T-helper 2 cell treated with Interferon-gamma antibody and Interleukin-4, amounts not matched to agents 5 μg/mL and 100 μg/mL, for 36 hours (primary cell): ENCODE measurements at places on chromosomes 1 and 21.

GRCh38 chr1:63632110-63632509 lies 38.9 kb downstream of the PGM1 start:
- peaks cover 18% of the 10 kb centered on the region for H3K4me1 ChIP-seq
- H3K27me3 ChIP-seq: no peaks in the 10 kb centered on the region
- peaks cover 44% of the 10 kb centered on the region for H3K36me3 ChIP-seq

DNA sequence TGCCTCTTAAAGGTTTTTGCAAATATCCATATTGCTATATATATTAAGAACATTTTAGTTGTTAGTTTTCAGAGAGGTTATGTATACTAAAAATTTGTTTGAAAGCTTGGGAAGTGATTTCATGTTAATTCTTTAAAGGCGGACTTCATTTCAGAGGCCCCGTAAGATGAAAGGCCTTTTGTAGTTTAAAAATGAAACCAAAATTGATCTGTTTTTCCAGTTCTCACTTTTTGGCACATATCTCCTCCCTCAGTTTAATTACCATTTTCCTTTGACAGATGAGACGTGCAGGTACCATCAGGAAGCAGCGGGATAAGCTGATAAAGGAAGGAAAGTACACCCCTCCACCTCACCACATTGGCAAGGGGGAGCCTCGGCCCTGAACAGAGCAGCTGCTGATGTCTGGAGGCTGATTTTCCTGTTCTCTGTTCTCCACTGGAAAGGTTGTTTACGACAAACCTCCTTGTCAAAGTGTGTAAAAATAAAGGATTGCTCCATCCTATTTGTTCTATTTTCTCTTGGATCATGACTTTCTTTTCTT lies 8.0 kb downstream of the NDUFS5 start:
- H3K4me1 ChIP-seq: peaks cover 28% of the 10 kb centered on the region
- peak overlapping the region; percentile 98 for H3K27ac ChIP-seq

DNA sequence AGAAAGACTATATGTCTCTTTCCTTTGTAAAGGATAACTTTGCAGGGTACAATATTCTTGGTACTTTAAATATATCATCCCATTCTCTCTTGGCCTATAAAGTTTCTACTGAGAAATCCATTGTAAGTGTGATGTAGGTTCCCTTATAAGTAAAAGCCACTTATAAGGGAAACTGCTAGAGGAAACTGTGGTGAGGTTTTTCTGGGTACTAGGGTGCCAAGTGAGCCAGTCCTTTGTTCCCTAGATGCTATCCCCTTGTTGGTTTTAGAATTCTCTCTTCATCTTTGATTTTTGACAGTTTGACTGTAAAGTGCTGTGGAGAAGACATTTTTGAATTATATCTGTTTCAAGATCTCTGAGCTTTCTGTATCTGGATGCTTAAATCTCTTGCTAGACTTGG lies 108.9 kb upstream of the NEK7 start:
- peak overlapping the region; percentile 54 for H3K4me3 ChIP-seq
- DNase-seq: peak; percentile 10
- peaks cover 3% of the 10 kb centered on the region for H3K27me3 ChIP-seq
- peak overlapping the region; percentile 74 for H3K27ac ChIP-seq

DNA sequence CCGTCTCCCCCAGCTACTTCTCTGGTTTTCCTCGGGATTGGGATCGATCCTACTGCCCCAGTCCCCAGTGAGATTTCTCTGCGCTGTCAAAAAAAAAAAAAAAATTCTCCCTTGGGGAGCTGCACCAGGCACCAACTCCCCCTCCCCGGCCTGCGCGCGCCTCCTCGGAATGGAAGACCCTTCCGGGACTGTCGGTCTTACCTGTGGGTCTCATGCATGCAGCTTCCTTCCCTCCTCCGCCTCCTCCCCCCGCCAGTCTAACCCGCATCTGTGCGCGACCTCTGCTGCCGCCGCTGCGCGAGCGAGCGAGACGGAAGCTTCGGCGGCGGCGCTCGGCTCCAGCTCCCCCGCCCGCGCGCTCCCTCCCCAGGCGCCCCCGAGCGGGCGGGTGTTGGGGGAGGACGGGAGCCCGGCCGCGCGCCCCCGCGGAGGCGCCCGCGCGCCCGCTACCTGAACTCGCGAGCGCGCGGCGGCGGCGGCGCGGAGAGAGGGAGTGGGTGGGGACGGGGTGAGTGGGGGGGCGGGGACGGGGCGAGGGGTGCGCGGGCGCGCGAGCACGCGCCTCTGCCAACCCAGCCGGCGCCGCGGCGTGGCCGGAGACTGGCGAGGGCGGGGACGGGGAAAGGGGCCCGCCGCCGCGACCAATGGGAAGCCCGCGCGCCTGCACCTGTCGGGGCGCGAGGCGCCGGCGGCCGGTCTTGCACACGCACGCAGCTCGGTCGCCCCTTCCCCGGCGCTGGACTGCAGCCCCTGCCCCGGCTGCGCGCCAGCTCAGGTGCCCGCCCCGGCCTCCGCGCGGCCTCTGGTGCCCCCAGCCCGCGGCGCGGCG lies at the start of gene SUSD4:
Gene SUSD4, minus strand, starts transcription at position 321 of the 829 bp plus-strand sequence. CDS start 751 bp downstream, outside the sequence.
- peak; percentile 41 for DNase-seq
- H3K27me3 ChIP-seq: peaks cover 59% of the 10 kb centered on the region
- H3K27ac ChIP-seq: peak within 1 kb of the TSS; percentile 31
- H3K4me3 ChIP-seq: peak within 1 kb of the TSS; percentile 87
- no peaks in the 10 kb centered on the region for H3K36me3 ChIP-seq

- peaks cover 28% of the 10 kb centered on the region for H3K4me1 ChIP-seq
- no peak for DNase-seq
- H3K27me3 ChIP-seq: no peaks in the 10 kb centered on the region
- H3K27ac ChIP-seq: no peak overlapping the region
These were observed 82.4 kb downstream of the SMYD2 start for GRCh38 chr1:214363386-214363785.

GRCh38 chr1:168235548-168235885 lies 9.7 kb downstream of the SFT2D2 start:
- H3K4me1 ChIP-seq: peaks cover 61% of the 10 kb centered on the region
- peak overlapping the region; percentile 89 for H3K27ac ChIP-seq
- DNase-seq: no peak

DNA sequence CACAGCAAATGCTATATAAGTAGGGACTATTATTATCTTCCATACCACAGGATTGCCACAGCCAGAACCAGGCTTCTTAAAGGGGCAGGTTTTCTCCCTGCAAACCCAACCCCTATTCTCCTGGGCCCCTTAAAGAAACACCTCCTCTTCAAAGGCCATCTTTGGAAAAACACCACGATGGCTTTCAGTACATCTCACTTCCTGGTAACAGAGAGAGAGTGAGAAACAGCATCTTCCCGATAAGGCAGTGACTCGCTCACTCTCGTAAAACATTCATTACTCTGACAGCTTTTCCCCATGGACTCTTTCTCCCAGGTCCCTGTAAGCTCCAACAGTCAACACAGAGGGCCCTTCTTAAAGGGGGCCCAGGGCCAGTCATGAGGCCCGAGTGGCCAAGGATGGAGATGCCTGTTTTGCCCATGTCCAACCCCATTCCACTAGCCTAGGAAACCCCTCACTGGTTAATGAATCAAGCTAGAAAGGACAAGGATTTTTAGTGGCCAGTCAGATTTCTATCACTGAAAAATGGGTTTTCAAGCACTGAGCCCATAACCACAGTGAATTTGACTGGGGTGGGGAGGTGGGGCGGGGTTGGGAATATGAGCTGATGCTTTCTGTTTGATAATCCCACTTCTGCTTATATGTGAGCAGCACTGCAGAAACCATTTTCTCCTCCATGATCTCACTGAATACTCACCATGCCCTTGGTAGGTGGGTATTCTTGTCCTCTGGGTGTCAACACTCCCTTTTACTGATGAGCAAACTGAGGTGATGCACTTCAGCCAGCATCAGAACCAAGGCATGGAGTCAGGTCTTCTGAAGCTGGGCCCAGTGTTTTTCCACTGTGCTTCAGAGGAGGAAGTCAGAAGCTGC lies 3.6 kb upstream of the NAV1 start:
- H3K36me3 ChIP-seq: no peaks in the 10 kb centered on the region
- peaks cover 13% of the 10 kb centered on the region for H3K4me1 ChIP-seq

DNA sequence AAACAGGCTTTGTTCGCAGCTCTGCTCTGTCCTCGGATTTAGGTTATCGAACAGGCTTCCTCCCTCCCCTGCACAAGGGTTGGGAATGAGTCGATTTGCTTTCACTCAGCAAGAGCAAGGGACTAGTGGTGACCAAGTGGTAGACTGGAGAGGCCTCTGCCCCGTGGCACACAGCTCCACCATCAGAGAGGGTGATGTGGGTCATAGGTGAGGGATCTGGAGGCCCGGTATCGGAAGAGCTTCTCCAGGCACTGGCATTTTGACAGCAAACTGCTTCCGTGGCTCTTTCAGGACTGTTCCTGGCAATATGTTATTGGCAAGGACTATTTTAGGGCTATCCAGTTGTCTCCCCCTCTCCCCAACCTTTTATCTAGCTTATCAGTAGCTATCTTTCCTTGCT lies 3.1 kb upstream of the ELF3 start:
- H3K4me1 ChIP-seq: no peaks in the 10 kb centered on the region
- no peak overlapping the region for H3K27ac ChIP-seq
- H3K4me3 ChIP-seq: no peak overlapping the region
- no peaks in the 10 kb centered on the region for H3K27me3 ChIP-seq

DNA sequence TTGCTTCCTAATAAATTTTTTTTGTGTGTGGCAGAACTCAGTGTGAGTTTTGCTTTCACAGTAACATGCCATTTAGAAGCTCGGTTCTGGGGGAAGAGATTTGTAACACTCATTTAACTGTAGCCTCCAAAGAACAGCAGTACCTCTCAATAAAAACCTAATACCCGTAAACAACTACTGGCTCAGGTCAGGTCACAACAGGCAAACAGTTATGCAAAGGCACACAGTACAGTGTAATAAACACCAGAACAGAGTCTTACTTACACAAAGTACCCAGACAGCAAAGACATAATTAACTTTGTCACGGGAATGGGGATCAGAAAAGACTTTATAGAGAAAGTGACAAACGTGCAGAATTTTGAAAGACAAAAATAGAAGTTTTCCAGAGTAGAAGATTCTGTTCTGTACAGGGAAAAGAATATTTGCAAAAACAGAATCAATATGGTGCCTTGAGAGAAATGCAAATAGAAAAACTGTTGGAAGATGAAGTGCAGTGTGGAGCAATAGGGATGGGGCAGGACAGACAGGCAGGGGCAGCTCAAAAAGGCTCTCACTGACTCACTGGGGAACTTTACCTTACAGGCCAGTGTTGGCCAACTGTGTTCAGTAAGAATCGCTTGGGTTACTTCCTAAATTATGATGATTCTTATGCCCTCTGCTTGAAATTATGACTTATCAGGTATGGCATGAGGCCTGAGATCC lies 38.8 kb downstream of the EGLN1 start:
- no peak overlapping the region for H3K27ac ChIP-seq
- peaks cover 15% of the 10 kb centered on the region for H3K4me1 ChIP-seq
- DNase-seq: no peak
- no peaks in the 10 kb centered on the region for H3K27me3 ChIP-seq
- H3K4me3 ChIP-seq: no peak overlapping the region

GRCh38 chr1:234674218-234674815 lies 64.3 kb upstream of the IRF2BP2 start:
- peaks cover 2% of the 10 kb centered on the region for H3K27me3 ChIP-seq
- peaks cover 13% of the 10 kb centered on the region for H3K4me1 ChIP-seq
- DNase-seq: no peak
- H3K4me3 ChIP-seq: no peak overlapping the region
- no peak overlapping the region for H3K27ac ChIP-seq
- no peaks in the 10 kb centered on the region for H3K36me3 ChIP-seq

DNA sequence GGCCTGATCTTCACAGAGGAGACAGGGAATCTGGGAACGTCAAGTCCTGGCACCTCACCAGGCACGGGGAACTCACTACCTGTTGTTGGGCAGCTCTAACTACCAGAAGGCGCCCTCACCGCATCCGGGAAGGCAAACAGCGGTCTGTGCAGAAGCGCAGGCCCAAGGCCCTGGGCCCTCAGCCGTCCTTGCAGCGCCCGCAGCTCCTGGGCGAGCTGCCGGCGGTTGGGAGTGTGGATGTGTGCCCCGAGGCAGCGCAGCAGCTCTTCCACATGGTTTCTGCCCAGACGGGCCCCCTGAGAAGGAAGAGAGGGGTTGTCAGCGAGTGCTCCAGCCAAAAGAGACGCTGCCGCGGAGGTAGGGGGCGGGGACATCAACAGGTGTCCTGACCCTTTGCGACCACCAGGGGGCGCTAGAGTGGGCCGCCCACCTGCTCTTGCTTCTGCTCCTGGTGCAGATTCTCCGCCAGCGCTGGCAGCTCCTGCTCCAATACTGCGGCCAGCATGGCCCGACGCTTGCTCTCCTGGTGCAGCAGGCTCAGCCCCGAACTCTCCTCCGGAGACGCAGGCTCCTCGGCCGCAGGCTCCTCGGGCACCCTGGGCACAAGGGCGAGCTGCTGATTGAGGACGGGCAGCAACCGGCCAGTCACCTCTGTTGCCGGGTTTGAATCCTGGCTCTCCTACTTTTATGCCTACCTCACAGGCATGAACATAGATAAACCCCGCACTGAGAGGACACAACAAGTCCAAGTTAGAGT lies 9.3 kb downstream of the MAP3K6 start:
- H3K36me3 ChIP-seq: no peaks in the 10 kb centered on the region
- no peaks in the 10 kb centered on the region for H3K27me3 ChIP-seq
- peak overlapping the region; percentile 75 for H3K4me3 ChIP-seq
- peaks cover 20% of the 10 kb centered on the region for H3K4me1 ChIP-seq
- peak overlapping the region; percentile 78 for H3K27ac ChIP-seq
- peak; percentile 80 for DNase-seq

GRCh38 chr1:225899044-225899925 lies 10.3 kb upstream of the LEFTY1 start:
- no peak overlapping the region for H3K27ac ChIP-seq
- no peak for DNase-seq
- peak overlapping the region; percentile 16 for H3K4me3 ChIP-seq
- peaks cover 21% of the 10 kb centered on the region for H3K27me3 ChIP-seq
- peaks cover 32% of the 10 kb centered on the region for H3K4me1 ChIP-seq

DNA sequence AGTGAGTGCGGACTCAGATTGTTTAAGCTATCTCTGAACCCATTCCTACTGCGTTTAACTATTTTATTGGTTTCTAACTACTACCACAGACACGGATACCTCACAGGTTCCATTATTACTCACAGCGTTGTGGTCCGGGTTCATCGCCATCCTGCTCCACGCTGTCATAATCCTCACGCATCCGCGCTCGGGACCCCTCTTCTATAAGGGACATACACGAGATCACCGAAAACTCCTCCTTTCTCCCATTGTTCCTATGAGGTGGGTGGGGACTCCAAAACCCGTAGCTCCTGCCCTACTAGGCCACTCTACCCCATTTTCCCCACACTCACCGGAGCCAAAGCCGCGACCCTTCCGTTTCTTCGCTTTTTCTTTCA lies 610 bp downstream of the RBM8A start:
- peak; percentile 55 for DNase-seq
- H3K4me3 ChIP-seq: no peak overlapping the region
- peaks cover 12% of the 10 kb centered on the region for H3K36me3 ChIP-seq
- peaks cover 15% of the 10 kb centered on the region for H3K4me1 ChIP-seq
- no peak overlapping the region for H3K27ac ChIP-seq

DNA sequence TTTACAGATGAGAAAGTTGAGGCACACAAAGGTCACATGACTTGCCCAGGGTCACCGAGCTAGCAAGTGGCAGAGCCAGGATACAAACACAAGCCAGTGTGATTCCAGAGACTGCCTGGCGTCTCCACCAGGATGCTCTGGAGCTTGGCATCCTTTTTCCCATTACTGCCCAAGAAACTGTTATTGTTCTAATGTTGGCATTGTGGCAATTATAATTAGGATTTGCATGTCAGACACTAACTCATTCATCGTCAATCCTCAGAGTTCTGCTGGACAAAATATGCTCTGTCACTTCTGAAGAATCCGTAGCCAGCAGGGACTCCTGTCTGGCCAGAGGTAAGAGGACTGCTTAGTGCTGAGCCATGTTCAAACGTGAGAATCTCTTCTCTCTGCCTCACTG lies 8.8 kb downstream of the KAZN start:
- H3K4me1 ChIP-seq: no peaks in the 10 kb centered on the region
- H3K4me3 ChIP-seq: no peak overlapping the region
- no peak for DNase-seq
